Camera-type eye (tissue), 1 donor: ENCODE measurements at places on chromosomes 1 and 21. TPM values are rescaled to one million over a fixed set of nuclear protein-coding genes. Genes with fewer than 3 reads are reported as not detected.

Gene C1orf122
- total RNA-seq, result 36.7 TPM

Gene CFHR3
- 0.22 TPM for total RNA-seq

Gene ERICH3
- total RNA-seq, result 3.4 TPM

Gene SAMSN1
- total RNA-seq, result 41.3 TPM

Gene SPRR2B
- total RNA-seq, result not detected

Gene RGSL1
- total RNA-seq, result not detected

Gene PLEKHN1
- 0.88 TPM for total RNA-seq

Gene TDRD5
- total RNA-seq, result 0.99 TPM

Gene GPR89B
- 39.4 TPM for total RNA-seq

Gene LCE3D
- not detected for total RNA-seq

Gene LCE2A
- total RNA-seq, result not detected

Gene ATAD3C
- 0.05 TPM for total RNA-seq

Gene ICOSLG
- total RNA-seq, result 1.6 TPM

Gene KIF21B
- total RNA-seq, result 76.3 TPM

Gene ITGB2
- 24.1 TPM for total RNA-seq

Gene VHLL
- total RNA-seq, result not detected

Gene GJA9
- not detected for total RNA-seq
